Keratinocyte (primary cell): ENCODE measurements at places on chromosomes 5 and 9. TPM values are rescaled to one million over a fixed set of nuclear protein-coding genes. Genes with fewer than 3 reads are reported as not detected.

The EQTN gene
- polyA plus RNA-seq, result 0.08 to 0.21 TPM in 2 of 3 replicates, not detected in the other

The LHX3 gene
- polyA plus RNA-seq, result not detected in 3 replicates

GRCh38 chr5:27463446-27464149 lies 425.2 kb upstream of the CDH9 start:
- H3K4me3 ChIP-seq, result no peak overlapping the region
- H3K36me3 ChIP-seq, result no peaks in the 10 kb centered on the region
- H3K27ac ChIP-seq, result no peak overlapping the region
- no peak for DNase-seq

The PCDHGA8 gene
- polyA plus RNA-seq, result 0.08 to 0.09 TPM (median 0.09 TPM) in 3 replicates

GRCh38 chr5:67669916-67670315 lies 473.3 kb upstream of the CD180 start:
- H3K27ac ChIP-seq, result no peak overlapping the region
- no peaks in the 10 kb centered on the region for H3K36me3 ChIP-seq
- no peak for DNase-seq
- H3K27me3 ChIP-seq, result no peaks in the 10 kb centered on the region
